ENCODE measurements at places on chromosomes 16 and 17.
A peak's percentile ranks its signal among the peaks of the same experiment; 100 is the strongest.

DNA sequence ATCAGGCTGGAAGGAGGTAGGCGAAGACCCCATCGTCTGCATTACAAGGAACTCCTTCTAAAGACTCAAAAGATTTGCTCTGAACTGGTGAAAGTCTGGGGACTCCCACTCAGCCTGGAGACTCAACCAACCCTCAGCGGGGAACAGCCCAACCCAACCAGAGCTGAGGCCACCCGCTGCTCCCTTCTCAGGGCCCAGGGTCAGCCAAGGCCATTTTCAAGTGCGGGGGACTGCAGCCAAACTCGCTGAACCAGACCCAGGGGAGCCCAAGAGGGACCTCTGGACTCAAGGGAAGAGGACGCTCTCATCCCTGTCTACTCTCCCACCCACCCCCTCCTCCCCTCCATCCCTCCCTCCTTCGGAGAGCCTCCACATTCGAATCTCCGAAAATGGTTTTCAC is 24.1 kb downstream of the XYLT1 start:
- no peak for DNase-seq

GRCh38 chr16:1972490-1972877 is 631 bp downstream of the TBL3 start:
- no peak for DNase-seq

DNA sequence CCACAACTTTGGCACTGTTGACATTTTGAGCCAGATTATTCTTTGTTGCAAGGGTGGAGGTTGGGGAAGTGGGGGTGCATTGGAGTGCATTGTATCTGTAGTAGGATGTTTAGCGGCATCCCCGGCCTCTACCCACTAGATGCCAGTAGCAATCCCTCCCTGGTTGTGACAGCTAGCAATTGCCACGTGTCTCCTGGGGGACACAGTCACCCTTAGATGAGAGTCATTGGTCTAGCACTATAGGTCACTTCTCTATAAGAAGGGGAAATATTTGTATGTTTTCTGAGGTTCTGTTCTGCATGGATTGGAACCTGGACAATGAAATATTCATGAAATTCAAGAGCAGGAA is 32.4 kb downstream of the MSI2 start:
- DNase-seq = no peak

DNA sequence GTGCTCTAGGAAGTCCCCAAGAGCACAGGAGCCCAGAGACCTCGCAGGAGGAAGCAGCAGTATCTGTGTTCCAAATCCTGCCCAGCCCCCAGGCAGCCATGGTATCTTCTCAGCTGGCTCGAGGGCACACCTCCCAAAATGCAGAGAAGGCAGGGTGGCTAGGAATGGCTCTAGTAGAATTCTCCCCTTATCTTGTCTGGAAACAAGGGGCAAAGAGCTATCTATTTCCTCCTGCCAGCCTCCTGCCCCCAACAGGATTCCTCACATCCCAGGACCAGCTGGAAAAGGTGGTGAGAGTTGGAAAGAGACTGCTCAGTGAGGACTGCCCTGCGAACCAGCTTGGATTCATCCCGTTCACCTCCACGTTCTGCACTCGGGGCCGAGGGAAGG is 8.6 kb upstream of the TSPOAP1 start:
- DNase-seq = no peak

GRCh38 chr17:68943123-68943811 is 11.9 kb downstream of the ABCA8 start:
- no peak for DNase-seq

GRCh38 chr17:258045-258734 is 76.7 kb upstream of the DOC2B start:
- no peak for DNase-seq

GRCh38 chr16:35574011-35574410 is 2114.6 kb downstream of the TP53TG3F start:
- DNase-seq = no peak

DNA sequence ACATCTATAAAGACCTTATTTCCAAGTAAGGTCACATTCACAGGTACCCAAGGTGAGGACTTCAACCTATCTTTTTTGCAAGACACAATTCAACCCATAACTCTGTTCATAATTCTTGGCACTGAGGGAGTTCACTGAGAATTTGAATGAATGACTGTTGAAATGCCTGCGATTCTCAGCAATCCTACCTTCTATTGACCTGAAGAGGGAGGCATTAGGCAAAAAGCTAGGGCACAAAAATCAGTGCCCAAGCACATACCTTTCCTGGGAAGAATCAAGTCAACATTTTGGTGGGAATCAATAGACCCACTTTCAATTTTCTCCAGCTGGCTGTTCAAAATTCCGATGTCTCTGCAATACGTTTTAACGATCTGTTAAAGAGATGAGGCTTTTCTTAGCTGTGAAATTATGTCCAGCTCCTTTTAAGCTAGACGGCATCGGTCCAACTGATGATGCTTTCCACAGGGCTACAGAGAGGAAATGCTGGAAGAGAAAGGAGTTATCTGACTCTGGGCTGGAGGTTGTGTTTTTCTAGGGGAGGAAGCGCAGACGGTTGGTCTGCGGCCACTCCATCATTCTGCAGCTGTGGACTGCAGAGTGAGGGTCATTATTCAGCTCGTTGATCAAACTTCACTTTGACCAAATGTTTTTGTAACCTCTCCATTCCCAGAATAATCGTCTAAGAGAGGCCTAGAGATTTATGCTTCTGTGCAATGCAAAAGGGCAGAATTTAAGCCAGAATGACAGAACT is 25.2 kb downstream of the BCO1 start:
- DNase-seq = no peak

GRCh38 chr17:7014995-7015958 is 2.9 kb downstream of the RNASEK start:
- DNase-seq = peak; percentile 56

Measured in stimulated activated CD8-positive, alpha-beta memory T cell treated with anti-CD3 and anti-CD28 coated beads, Interleukin-15, amount 100 ng/mL, for 1 hour (primary cell).